Kidney (tissue), 22 donors: ENCODE measurements at places on chromosomes 12 and 14. TPM values are rescaled to one million over a fixed set of nuclear protein-coding genes. Genes with fewer than 3 reads are reported as not detected.

- DNase-seq = peak; percentile 19
Measured at GRCh38 chr14:104697892-104698583, 8.6 kb downstream of the INF2 start.

- no peak for DNase-seq
Measured at GRCh38 chr12:89235189-89235993, 116.9 kb downstream of the DUSP6 start.

DNA sequence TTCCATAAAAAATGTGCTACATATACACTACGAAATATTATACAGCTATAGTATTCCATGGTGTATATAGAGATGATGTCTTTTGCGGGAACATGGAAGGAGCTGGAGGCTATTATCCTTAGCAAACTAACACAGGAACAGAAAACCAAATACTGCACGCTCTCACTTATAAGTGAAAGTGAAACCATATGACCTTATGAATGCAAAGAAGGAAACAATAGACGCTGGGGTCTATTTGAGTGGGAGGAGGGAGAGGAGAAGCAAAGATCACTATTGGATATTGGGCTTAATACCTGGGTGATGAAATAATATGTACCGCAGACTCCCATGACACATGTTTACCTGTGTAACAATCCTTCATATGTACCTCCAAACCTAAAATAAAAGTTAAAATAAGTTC is 142.8 kb downstream of the LRFN5 start:
- DNase-seq = no peak

DNA sequence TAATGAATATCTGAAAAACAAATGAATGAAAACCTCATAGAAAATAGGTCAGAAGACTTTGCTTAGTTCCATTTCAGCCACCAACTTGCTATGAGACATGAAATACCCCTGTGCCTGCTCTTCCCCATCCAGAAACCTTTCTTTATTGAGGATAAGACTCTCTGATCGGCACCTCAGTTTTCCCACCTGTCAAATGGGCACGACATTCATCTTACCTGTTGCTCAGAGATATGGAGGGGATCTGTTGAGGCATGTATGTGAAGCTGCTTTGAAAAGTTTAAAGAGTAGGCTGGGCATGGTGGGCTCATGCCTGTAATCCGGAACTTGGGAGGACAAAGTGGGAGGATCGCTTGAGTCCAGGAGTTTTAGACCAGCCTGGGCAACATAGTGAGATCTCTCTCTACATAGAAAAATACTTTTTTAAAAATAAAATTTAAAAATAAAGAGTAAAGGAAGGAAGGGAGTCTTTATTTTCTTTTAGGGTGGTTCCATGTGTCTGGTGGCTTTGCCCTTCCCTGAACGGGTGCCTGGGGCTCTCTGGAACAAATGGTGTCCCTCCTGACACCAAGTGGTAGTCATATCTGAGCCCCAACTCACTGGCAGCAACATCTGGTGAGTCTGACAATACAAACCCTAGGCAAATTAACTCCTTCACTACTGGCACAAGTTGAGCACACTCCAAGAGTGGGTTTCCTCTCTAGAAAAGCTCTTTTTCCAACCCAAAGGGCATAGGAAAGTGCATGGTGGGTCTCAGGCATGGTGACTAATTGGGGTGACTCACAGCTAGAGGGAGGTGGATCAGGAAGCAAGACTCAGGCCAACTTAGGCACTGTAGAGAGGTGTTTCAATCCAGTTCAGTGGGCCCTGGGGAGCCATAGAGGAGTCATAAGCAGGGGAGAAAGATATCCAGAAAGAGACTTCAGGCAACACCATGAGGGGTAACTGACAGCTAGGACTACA is 42.1 kb downstream of the MAP1LC3B2 start:
- DNase-seq = no peak

GRCh38 chr12:120474616-120474960 is 5.0 kb upstream of the SRSF9 start:
- no peak for DNase-seq

The FOXN4 gene
- polyA plus RNA-seq = 0.82 TPM

DNA sequence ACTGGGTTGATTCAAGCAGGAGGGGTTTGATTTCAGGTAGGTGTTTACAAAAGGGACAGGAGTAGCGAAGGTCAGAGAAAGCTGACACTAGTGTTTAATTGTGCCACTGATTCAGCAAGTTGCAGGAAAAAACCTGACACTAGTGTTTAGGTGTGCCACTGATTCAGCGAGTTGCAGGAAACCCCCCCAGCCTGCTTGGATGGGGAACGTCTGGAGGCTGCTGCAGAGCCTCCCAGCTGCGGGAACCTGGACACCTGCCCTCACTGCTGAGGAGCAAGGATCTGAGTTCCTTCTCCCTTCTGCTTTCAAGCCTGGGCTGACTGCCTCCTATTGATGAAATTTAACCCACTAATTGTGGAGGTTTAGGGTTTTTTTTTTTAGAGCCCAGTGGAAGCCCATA is 84.2 kb downstream of the AVPR1A start:
- no peak for DNase-seq

DNA sequence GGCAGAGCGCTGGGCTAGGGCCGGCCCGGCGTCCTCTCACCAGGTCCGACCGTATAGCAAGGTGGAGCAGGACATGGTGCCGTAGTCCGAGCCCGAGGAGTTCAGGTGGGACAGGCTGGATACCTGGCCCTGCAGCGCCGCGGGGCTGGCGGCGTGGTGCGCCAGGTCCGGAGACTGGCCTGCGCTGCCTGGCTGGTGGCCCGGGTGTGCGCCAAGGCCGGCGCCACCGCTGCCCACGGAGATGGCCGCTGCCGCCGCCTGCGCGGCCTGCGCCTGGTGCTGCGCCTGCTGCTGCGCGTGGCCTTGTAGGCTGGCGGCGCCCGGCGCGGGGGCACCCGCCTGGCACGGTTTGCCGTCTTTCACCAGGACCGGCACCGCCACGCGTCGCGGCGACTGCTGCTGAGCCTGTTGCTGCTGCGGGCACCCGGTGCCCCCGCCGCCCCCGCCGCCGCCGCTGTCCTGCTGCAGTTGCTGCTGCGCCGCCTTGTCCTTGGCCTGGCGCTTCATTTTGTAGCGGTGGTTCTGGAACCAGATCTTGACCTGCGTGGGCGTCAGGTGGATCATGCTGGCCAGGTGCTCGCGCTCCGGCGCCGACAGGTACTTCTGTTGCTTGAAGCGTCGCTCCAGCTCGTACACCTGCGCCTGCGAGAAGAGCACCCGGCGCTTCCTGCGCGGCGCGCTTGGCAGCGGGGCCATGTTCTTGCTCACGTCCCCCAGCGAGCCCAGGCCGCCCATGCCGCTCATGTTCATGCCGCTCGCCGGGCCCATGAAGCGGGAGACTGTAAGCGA is 2.6 kb downstream of the NKX2-1 start:
- no peak for DNase-seq

- no peak for DNase-seq
Measured at GRCh38 chr14:76705214-76705613, 56.1 kb upstream of the VASH1 start.
